Activated CD8-positive, alpha-beta memory T cell treated with anti-CD3 and anti-CD28 coated beads for 36 hours (primary cell): ENCODE measurements at places on chromosomes 11 and 22. TPM values are rescaled to one million over a fixed set of nuclear protein-coding genes. Genes with fewer than 3 reads are reported as not detected.

MPST gene
- 20.9 TPM for total RNA-seq

HBB gene
- total RNA-seq, result not detected

IL17REL gene
- not detected for total RNA-seq

CNGA4 gene
- total RNA-seq, result not detected

SCUBE1 gene
- total RNA-seq, result 0.08 TPM

HTR3B gene
- not detected for total RNA-seq

GAS2 gene
- total RNA-seq, result 1.9 TPM

CD81 gene
- 198 TPM for total RNA-seq

SLC6A5 gene
- total RNA-seq, result not detected

KIRREL3 gene
- not detected for total RNA-seq

DEUP1 gene
- not detected for total RNA-seq

BTBD18 gene
- total RNA-seq, result not detected

UBQLN3 gene
- not detected for total RNA-seq

APOA4 gene
- total RNA-seq, result not detected

AP5B1 gene
- total RNA-seq, result 19.7 TPM

SLC36A4 gene
- 13.8 TPM for total RNA-seq

RPUSD4 gene
- total RNA-seq, result 46.9 TPM

OTOG gene
- not detected for total RNA-seq

CFAP300 gene
- not detected for total RNA-seq

MOGAT2 gene
- not detected for total RNA-seq

OR52B6 gene
- not detected for total RNA-seq

OR51G1 gene
- total RNA-seq, result not detected

ARHGAP32 gene
- total RNA-seq, result 2.1 TPM

PRG3 gene
- not detected for total RNA-seq

SLC5A1 gene
- not detected for total RNA-seq

FOLR3 gene
- total RNA-seq, result not detected

SLC5A12 gene
- total RNA-seq, result not detected

TMEM25 gene
- total RNA-seq, result 8.9 TPM

STK33 gene
- total RNA-seq, result 2.5 TPM

KCNA4 gene
- total RNA-seq, result not detected

LARGE2 gene
- 2.9 TPM for total RNA-seq

OR2AT4 gene
- not detected for total RNA-seq

GRAMD4 gene
- 31.4 TPM for total RNA-seq

DERL3 gene
- 8.1 TPM for total RNA-seq
